Stimulated activated CD8-positive, alpha-beta memory T cell treated with anti-CD3 and anti-CD28 coated beads, Interleukin-4, amount 100 ng/mL, for 24 hours (primary cell): ENCODE measurements at places on chromosomes 3 and 15.

GRCh38 chr3:95297581-95297980 is 1234.7 kb downstream of the NSUN3 start:
- no peak for DNase-seq

GRCh38 chr15:48191574-48192225 is at the start of gene CTXN2:
CTXN2 (plus strand) TSS chr15:48191665; CDS start chr15:48201301, 9,636 bp downstream.
- no peak for DNase-seq

- DNase-seq = no peak
Observed at GRCh38 chr15:91855684-91856489, 2.4 kb downstream of the SLCO3A1 start.

- no peak for DNase-seq
Observed at GRCh38 chr3:123559040-123559861, 25.6 kb downstream of the HACD2 start.

DNA sequence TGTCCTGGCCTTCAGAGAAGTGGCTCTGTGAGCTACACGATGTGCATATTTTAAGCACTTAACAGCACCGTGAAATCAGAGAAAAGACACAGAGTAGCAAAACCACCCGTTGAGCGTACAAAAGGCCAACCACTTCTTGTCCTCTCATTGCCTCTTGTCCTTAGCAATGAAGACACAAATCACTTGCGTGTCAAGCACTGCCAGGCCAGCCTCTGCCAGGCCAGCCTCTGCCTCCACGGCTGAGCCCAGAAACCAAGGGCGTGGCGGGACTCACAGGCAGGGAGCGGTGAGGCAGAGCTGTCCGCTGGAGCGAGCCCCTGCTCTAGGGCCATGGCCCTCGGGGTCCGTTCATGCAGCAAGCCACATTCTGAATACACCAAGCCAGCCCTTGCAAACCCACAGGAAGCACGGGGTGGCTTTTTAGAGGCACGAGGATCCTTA is 4.0 kb downstream of the MUC4 start:
- DNase-seq = no peak

DNA sequence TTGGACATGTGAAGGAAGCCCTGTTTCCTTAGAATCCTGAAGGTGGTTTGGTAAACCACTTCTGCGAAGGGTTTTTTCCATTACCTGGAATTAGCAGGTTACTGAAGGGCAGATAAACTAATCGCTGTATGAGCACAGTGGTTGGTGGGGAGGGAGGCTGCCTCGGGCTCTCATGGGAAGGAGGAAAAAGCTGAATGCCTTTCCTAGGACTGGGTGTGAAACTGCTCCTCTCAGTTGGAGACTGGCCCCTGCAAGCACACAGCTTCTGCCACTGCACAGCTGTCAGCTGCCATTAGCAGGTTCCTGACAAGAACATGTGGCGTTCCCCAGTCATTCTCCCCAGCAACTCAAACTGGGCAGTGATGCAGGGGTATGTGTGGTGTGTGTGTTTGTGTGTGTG is 376.3 kb downstream of the GAP43 start:
- DNase-seq = no peak

GRCh38 chr15:49290191-49290590 is 120.1 kb downstream of the GALK2 start:
- DNase-seq = no peak

DNA sequence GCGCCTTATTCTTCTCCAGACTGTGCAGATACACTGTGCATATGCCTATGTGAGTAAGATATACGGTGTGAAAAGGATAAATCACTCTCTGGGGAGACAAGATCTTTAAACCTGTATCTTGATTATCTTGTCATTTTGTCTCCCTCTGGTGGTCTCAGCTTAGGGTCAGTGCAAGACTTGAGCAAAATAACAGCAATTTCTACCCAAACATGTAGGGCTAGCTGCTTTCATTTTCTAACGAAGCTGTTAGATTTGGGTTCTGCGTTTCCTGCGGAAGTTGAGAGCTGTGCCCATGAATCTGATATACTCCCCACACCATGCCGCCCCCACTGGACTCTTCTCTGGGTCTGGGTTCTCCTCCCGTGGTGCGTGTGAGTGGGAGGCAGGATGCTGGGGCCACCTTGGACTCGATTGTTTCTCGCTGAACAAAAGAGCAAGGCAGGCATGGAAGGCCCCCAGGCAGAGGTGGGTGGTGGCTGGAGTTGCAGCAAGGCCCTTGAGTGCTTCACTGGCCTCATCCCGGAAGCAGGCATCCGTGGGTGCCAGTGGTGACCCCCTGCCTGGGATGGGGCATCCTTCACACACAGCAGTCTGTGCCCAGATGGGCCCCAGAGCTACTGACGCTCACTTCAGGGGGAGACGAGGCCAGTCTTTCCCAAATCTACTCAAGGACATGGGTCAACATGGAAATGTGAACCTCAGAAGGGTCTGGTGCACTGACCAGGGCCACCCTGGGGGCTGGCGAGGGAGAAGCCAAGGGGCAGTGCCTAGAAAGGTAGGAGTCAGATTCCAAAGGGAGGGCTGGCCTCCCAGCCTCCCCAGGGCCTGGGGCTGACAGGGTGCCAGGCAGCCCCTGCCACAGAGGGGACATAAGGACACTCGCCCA is 179.6 kb downstream of the NSMCE3 start:
- DNase-seq = peak; percentile 11

- no peak for DNase-seq
Observed at GRCh38 chr3:13176445-13176844, 103.2 kb upstream of the IQSEC1 start.

- no peak for DNase-seq
Observed at GRCh38 chr3:101836652-101837598, 12.4 kb upstream of the NFKBIZ start.

- peak; percentile 98 for DNase-seq
Observed at GRCh38 chr3:155854141-155854940, at the start of gene SLC33A1. SLC33A1 (minus strand) TSS chr3:155854427; CDS start chr3:155853997, 430 bp downstream.

- DNase-seq = no peak
Observed at GRCh38 chr3:99842826-99843589, 25.3 kb downstream of the CMSS1 start.

GRCh38 chr3:131242201-131242600 is 139.4 kb upstream of the NUDT16 start:
- no peak for DNase-seq

- no peak for DNase-seq
Observed at GRCh38 chr3:166582236-166582635, 745.0 kb upstream of the BCHE start.

DNA sequence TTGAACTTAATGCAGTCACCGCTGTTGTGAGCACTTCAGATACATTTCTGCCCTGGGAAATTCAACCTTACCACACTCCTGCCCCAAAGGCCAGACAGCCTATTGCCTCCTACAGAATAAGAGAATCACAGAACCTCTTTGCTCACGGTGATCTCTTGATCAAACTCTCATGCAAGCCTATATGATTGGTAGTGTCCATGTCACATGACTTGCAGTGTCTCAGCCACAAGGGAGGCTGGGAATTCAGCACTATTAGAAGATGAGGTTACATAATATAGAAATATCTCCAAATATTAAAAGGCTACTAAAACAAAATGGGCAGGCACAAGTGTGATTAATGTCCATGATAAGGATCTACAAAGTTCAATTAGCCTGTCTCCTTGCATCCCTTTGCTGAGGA is 3.8 kb upstream of the PCOLCE2 start:
- no peak for DNase-seq

- DNase-seq = peak; percentile 27
Observed at GRCh38 chr15:77083381-77084160, 12.7 kb upstream of the TSPAN3 start.

DNA sequence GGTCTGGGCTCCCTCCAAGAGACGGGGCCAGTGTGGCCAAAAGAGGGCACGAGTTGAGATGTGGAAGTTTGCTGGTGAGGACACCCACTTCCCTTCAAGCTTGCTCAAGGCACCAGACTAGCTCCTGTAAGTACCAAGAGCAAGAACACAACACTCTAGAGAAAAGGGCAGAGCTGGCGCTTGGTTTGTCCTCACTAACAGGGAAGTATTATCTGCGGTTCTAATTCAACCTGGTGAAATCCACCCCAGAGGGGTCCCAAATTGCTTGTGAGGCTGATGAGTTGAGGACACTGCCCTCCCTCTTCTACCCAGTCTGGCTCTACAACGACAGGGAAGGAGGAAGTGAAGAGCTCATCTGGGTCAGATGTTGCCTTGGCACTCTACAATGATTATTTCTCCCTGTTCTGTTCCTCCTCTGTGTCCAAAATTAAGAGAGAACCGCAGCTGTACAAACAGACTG is 16.9 kb upstream of the FSIP1 start:
- no peak for DNase-seq

DNA sequence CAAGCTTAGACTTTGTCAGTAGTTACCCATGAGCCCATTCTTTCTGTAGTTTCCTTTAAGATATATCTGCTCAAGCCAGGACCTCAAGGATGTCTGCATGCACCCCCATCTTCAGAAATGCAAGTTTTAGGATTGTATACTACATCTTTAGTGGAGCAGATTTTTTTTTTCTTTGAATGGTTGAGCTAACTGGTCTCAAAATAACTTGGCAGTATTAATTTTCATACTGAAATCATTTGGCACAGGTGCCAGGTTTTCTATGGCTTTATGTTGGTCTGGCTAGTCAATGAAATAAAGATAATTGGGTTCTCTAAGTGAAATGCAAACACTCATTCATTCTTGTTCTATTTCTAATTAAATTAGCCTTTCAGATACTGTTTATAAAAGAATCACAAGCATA is 108.9 kb downstream of the ATG7 start:
- no peak for DNase-seq

DNA sequence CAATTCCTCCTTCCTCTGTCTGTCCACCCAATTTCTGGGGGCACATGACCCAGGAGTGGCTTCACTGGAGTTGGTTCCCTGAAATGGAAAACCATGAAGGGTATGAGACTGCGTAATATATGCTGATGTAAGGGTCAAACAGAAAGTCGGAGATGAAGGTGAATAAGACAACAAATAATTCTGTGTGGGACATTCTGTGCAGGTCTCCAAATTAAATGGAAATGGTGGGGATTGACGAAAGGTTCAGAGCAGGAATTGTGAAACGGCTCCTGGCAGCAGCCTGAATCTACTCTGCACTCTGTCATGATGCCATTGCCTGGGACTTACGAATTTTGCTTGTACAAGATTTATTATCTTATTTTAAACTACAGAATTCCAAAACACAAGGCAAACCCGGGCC is 174.8 kb upstream of the RORA start:
- no peak for DNase-seq

DNA sequence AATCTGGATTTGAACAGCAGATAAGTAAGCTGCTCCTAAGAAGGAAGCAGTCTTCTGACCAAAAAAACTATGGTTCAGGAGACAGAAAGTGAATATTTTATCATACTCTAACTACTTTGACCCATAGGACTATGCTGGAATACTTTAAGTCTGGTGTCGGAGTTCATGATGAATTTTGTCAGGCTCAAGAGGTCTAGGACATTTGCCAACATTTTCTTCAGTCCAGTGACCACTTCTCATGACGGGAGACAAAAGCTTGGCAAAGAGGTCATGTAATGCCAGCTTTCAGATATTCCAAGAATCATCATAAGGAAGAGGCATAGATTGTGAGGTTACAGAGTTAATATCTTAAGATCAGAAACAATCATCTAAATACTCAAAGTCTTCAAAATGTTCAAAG is 20.5 kb upstream of the DCBLD2 start:
- DNase-seq = no peak
